Mammary epithelial cell (primary cell): ENCODE measurements at places on chromosomes 7 and 10. TPM values are rescaled to one million over a fixed set of nuclear protein-coding genes. Genes with fewer than 3 reads are reported as not detected.
A peak's percentile ranks its signal among the peaks of the same experiment; 100 is the strongest.

DNA sequence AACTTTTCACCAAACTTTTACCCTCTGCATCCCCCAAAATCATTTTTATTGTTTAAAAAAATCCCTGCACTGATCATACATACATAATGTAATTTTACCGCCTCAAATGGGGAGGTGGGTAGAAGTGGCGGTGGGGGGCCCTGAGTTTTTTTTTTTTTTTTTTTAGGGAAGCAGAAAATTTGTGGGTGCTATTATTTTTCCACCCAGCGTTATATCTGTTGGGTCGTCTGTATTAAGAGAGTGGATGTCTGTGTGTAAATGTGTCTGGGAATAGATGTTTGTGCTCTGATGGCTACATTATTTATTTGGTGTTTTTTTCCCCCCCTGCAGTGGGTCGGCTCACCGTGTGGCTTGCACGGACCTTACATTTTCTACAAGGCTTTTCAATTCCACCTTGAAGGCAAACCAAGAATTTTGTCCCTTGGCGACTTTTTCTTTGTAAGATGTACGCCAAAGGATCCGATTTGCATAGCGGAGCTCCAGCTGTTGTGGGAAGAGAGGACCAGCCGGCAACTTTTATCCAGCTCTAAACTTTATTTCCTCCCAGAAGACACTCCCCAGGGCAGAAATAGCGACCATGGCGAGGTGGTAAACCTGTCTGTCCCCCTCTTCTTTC, 438 bp downstream of the ARID5B start:
- DNase-seq, result peak; percentile 48

DNA sequence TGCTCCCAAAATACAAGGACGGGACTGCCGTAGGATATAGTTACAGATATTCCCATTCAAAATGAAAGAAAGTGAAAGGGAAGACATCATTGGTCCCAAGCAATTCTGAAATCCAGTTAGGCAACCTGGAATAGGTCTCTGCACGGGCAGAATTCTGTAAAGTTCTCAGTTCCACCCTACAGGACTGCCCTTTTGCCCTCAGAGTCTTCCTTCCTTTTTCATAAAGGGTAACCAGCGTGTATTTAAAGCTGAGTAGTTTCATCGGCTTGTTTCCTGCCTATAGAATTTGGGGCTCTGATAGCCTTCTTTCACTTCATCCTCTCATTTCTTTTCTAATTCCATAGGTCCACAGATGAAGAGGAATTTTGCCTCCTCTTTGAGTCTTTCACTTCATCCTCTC, 20.0 kb downstream of the COPG2 start:
- no peak for DNase-seq

DNA sequence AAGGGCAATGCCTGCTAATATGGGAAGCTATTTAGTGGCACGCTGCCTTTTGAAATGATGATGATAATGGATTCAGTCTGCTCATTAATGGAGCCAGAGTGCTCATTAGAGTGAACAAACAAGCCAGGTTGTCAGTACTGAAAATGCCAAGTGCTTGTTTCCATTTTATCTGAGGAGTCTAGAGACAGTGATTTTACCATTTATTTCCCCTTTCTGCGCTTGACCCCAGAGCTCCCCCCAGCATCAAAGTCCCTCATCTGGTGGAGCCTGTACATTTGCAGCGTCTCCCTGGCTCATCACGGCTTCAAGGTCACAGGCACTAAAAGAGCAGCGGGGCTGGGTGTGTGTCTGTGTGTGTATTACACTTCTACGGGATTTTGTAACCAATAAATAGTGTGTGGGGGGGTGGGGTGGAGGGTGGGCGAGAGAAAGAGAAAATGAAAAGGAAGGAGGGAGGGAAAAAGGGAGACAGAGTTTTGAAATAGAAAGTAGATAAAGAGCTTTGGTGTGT, 553.8 kb downstream of the TFEC start:
- DNase-seq, result no peak

GRCh38 chr10:58599927-58600553, 87.4 kb downstream of the BICC1 start:
- no peak for DNase-seq

DNA sequence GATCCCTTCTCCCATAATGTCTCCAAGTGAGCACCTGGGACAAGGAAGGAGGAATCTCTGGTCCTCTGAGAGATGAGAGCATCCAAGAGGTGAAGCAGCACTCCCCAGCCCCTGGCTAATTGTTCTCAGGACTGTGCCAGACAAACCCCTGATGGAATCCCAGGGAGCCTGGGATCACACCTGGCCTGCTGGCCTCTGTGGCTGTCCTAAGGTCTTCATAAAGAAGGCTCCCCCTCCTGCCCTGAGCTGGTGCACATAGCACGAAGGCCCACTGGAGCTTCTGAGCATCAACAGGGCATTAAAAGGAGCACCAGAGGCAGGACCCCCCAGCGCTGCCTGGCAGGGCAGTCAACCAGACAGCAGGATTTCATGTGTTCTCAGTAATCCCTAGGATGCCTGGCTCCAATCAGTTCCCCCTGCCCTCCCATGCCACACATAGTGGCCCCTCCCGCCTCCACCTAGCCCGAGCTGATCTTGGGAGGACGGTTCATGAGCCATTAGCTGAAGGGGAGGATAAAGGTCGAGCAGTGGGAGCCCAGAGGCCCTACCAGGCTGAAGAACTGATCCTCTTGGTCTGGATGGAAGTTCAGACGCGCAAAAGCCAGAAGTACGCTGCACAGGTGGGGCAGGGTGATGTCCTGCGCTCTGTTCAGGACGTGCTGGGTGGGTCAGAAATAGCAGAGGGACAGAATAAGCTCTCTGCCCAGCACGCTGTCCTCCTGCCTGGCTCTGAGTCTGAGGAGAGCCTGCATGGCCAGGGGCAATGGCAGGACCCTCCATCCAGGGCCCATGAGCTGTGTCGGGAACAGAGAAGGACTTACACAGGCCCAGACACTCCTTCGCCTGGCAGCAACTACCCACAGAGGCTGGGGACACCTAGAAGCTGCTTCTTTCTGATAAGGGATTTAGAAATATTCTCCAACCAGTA, 8.4 kb downstream of the TBRG4 start:
- DNase-seq, result no peak

- DNase-seq, result peak; percentile 11
Observed at GRCh38 chr7:120168066-120168465, 104.9 kb upstream of the KCND2 start.

DNA sequence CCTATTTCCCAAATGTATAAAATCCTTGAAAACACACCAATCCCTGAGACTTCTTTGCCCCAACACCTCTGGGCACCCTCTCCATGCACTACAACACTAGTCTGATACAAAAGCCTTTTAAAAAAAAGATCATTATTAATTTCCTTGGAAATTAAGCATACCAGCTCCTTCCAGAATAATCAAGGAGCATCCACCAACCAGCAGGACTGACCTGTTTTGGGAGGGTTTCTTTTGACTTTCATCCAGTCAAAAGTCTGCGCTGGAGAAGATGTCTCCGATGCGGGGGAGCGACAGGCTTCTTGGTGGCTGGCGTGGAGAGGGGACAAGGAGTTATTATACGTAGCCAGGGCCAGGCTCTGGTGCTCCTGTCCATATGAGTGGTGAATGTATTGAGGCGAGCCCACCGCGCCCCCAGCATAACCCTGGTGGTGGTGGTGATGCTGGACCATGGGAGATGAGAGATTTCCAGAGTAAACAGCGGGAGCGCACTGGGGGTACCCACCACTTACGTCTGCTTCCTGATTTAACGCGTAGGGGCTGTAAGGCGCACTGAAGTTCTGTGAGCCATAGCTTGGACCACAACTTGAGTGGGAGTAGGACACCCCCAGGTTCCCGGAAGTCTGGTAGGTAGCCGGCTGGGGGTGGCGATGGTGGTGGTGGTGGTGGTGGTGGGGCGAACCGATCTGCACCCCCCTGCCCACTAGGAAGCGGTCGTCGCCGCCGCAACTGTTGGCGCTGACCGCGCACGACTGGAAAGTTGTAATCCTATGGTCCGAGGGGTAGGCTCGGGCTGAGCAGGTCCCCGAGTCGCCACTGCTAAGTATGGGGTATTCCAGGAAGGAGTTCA, 527 bp downstream of the HOXA1 start:
- DNase-seq, result peak; percentile 36

DNA sequence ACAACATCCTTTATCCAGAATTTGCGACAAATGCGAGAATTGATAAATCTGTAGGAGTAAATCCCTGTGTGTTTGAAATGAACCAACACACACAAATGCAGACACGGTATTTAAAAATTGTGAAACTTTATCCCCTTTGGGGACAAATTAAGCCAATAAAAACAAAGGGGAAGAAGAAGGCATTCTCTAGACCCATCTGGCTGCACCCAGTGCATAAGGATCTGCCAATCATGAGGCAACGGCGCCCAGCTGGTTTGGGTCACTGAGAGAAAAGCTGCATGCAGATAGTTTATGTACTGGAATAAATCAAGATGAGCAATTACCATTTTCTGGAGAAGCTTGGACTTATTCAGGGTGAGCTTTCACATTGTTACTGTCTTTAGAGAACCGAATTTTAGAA, 45.7 kb downstream of the VAX1 start:
- no peak for DNase-seq

GRCh38 chr10:74883428-74883827, 57.0 kb downstream of the KAT6B start:
- no peak for DNase-seq

DNA sequence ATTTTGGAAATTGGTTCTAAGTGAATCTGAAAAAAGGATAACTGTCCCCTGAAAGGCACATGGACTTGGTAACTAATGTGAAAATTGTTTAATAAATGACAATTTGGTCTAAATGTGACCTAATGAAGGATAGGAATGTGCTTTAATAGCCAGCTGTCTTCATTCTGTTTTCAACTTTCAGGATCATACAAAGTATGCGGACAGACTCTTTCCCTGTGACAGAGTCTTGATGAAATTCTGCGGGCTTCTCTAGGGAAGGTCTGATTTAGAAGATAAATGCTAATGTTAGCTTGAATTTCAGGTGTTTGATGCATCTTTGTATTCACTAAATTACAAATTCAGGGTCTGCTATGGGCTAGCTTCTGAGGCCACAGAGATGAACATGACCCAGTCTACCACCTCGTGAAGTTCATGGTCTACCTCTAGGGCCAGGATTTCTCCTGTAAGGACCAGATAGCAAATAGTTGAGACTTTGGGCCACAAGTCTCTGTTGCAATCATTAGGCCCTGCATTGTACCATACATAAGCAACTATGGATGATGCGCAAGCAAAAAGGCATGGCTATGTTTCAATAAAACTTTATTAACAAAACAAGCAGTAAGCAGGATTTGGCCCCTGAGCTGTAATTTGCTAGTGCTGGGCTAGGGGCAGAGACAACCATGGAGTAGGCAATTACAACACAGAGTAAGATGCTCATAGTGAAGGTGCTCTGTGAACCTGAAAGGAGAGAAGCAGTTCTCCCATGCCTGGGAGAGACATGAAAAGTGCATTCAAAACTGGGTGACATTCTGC, 368.6 kb downstream of the INHBA start:
- no peak for DNase-seq

DNA sequence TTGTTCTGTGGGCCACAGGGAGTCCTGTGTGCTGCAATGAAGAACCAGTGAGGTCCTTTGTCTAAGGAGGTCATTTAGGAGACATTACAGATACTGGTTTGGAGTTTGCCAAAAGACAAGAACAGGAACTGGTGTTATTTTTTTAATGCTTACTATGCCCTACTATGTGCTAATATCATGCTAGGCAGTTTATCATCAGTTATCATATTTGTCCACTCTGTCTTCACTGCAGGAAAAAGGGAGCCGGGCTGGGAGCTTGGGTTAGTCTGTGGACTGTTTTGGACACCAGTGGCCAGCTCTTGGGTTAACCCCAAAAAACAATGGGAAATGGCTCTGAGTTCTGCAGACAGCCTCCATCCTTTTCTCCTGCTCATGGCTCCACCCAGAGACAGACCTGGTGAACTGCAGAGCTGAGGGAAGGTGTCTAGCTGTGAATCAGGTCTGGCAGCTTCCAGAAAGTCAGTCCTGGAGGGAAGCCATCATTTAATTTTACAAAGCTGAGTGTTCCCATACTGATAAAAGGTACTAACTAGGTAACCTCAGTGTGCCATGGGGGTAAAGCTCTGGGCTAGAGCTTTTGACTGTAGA, 101.2 kb upstream of the ZNF746 start:
- peak; percentile 44 for DNase-seq

DNA sequence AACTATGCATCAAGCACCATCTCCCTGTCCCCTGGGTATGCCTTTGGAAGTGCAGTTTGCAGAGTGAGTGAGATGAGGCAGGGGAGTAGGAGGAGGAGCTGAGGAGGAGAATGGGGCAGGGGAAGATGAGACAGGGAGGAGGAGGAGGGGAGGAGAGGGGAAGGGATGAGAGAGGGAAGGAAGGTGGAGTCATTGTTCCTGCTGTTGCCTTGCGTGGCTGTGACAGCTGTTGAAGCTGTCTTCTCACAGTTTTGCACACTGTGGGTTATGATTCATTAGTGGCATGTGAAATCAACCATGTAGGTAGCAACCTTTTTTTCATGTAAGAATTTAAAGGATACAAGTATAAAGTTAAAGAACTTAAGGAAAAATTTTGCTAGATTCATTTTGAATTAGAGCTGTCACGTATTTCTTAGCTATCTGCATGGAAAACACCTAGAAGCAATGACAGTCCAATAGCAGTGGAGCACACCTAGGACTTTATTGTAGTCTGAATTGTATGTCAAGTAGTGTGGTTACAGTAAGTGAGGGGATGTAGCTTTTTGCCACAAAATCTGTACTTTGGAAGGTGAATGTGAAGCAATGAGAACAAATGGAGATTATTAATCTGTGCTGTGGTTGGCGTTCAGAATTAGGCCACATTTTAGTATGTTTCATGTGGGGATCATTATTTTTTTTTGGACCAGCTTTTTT, 21.7 kb downstream of the CCM2 start:
- DNase-seq, result peak; percentile 51

DNA sequence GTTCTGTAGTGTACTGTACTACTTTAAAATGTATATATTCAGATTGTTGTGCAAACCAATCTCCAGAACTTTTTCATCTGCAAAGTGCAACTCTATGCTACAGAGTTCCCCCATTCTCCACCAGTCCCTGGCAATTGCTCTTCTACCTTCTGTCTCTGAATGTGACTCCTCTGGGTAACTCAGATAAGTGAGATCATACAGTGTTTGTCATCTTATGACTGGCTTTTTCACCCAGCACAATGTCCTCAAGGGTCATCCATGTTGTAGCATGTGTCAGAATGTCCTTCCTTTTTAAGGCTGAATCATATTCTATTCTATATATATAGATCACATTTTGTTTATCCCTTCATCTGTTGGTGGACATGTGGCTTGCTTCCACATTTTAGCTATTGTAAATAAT, 10.8 kb downstream of the SLIT1 start:
- no peak for DNase-seq

- no peak for DNase-seq
Observed at GRCh38 chr10:112244197-112244596, 39.0 kb upstream of the TECTB start.

OR2A25 gene
- not detected in 2 replicates for total RNA-seq

ACBD5 gene
- total RNA-seq, result 18.8 TPM

ITPRIP gene
- total RNA-seq, result 37.2 and 54.3 TPM in 2 replicates

ESYT2 gene
- total RNA-seq, result 73.5 and 78.9 TPM in 2 replicates

PNLIPRP1 gene
- total RNA-seq, result not detected

ZNF727 gene
- not detected in 2 replicates for total RNA-seq

KEL gene
- total RNA-seq, result not detected in 2 replicates

OR2A5 gene
- total RNA-seq, result not detected in 2 replicates

CNPY1 gene
- 0.16 TPM in 1 of 2 replicates, not detected in the other for total RNA-seq

KLF14 gene
- not detected in 2 replicates for total RNA-seq

IL2RA gene
- not detected in 2 replicates for total RNA-seq

CFAP46 gene
- total RNA-seq, result not detected in 2 replicates

CALML5 gene
- not detected for total RNA-seq

PTPN12 gene
- total RNA-seq, result 71.0 TPM

ODAD2 gene
- total RNA-seq, result 1.5 TPM

C10orf67 gene
- 0.16 and 0.35 TPM in 2 replicates for total RNA-seq
